NCI-H1105 (cell line): ENCODE measurements at places on chromosomes 13 and 19.

DNA sequence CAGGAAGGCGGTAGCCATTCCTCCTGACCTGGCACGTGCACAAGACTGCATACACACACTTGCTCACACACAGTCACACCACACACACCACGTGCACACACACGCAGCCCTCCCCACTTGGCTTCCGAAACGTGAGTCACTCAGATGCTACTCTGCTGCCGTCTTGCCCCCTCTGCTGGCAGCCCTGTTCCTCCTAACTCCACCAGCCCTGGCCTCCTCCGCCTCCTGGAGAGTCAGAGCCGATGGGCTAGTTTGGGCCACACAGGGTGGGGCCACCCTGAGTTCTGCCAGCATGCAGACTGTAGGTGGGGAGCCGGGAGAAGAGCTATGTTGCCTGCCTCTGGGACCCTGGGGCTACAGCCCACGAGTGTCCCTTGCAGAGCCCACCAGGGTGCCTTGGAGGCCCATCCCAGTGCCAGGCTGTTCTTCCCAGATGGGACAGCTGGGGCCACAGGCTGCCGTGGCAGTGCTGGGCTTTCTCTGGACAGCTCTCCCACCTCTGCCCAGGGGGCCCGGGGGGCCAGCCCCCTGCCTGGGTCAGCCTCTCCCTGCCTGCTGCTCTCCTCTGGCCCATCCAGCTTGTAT is 12.1 kb downstream of the PIN1 start:
- no peak for DNase-seq

DNA sequence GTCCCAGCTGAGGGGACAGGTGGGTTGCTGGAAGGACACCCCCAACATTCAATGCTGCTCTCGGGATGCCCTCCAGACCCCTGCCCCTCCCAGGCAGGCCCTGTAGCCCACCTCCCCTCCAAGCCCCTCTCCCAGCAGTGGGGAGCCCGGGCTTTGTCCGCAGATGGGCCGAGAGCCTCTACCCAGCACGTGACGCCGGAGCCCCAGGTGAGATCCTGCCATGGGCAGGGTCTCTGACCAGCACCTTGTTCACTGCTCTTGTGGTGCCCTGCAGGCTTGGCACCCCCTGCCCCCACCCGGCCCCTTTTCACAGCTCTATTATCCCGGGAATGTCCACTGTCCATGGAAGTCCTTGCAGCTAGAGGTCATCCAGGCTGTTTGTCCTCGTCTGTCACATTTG is 76.5 kb downstream of the C1QTNF9 start:
- DNase-seq, result no peak

GRCh38 chr13:59545007-59545406 is 618.7 kb downstream of the DIAPH3 start:
- DNase-seq, result no peak

GRCh38 chr13:95480791-95481780 is 71.4 kb upstream of the CLDN10 start:
- DNase-seq, result no peak

- no peak for DNase-seq
Measured at GRCh38 chr19:46020819-46021125, 2.1 kb downstream of the PGLYRP1 start.

DNA sequence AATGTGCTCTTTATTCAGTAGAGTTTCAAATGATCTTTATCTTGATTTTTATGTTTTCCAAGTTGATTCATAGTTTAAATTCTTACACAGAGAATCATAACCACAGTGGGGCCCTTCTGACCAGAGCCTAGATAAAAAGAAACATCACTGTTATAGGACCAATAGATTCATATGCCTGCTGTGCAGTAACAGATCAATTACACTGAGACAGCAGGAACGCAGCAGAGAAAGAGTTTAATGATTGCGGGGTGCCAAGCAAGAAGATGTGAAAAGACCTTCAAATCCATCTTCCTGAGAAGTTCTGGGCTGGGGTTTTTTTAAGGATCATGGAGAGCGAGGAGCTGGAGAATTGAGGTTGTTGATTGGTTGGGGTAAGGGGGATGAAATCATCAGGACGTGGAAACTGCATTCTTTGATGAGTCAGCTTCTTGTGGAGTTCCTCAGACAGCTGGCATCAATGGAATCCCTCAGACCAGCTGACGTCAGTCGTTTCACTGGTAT is 346.6 kb downstream of the TBC1D4 start:
- no peak for DNase-seq

GRCh38 chr13:49627831-49628652 is at the start of gene ARL11:
Gene ARL11 (plus strand): TSS chr13:49628507. CDS start chr13:49630448, 1,941 bp downstream.
- no peak for DNase-seq

DNA sequence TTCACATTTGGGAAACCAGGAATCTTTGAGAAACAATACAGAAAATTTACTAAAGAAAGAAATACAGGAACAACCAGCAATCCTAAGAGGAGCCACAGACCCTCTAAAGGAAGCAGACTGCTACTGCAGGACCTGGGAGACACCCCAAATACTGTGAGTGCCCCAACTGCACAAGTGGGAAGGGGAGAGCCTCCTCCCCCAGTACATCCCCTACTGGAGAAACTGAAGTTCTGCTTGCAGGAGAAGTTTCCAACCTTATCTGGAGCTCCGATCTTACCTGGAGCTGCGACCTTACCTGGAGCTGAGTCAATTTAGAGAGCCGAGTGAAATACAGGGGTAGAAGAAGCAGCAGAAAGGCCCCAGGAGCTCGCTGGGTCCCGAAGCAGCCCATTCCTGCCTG is 236.4 kb upstream of the SPRY2 start:
- DNase-seq, result no peak

DNA sequence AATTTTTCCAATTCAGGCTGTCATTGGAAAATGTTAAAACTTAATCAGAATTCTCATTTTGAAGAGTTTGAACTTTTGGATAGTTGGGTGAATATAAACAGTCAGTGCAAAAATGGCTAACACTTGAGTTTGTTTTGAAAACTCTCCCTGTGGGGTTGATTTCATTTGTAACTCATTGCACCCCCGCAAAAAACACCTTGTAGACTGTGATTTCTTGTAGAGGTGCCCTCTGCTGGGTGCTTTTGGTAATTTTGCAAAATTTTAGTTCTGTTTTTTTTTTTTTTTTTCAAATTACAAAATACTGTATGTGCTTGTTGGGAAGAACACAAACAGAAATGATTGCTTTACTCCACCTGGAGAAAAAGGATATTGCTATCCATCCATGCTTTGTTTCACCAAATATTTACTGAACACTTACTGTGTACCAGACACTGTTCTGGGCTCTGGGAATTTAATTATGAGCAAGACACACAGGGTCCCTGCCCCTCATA is 28.2 kb upstream of the GPI start:
- DNase-seq, result peak; percentile 12

- peak; percentile 20 for DNase-seq
Measured at GRCh38 chr19:31348481-31349159, 616 bp downstream of the TSHZ3 start.

DNA sequence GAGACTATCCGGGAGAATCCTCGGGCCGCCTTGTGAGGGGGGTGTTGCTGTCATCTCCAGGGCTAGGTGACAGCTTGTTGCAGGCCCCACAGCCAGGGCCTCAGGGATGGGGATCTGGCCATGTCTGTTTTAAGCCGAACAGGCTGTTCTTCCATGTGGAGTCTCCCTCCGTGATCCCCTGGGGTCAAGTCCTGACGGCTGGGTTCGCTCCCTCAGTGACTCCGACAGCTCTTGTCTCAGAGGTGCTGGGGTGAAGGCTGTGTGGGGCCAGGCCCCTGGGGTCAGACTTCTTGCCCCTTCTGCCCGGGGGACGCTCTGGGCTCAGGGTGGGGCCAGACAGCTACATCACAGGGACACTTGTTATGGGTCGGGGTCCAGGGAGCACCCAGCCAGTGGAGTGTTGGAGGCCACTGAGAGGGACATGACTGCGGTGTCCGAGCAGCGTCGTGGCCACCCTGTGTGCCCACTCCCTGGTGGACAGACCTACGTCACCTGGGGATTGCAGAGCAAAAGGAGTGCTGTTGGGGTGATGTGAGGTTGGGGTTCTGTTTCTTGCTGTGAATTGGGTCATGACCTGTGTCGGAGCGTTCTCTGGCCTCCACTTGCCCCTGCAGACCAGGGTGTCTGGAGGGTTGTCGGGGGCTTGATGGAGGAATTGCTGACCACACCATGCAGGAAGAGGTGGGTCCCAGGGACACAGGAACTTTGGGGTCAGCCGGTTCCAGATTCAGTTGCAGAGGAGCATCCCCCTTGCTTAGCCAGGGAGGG is 21.5 kb downstream of the EPN1 start:
- no peak for DNase-seq

DNA sequence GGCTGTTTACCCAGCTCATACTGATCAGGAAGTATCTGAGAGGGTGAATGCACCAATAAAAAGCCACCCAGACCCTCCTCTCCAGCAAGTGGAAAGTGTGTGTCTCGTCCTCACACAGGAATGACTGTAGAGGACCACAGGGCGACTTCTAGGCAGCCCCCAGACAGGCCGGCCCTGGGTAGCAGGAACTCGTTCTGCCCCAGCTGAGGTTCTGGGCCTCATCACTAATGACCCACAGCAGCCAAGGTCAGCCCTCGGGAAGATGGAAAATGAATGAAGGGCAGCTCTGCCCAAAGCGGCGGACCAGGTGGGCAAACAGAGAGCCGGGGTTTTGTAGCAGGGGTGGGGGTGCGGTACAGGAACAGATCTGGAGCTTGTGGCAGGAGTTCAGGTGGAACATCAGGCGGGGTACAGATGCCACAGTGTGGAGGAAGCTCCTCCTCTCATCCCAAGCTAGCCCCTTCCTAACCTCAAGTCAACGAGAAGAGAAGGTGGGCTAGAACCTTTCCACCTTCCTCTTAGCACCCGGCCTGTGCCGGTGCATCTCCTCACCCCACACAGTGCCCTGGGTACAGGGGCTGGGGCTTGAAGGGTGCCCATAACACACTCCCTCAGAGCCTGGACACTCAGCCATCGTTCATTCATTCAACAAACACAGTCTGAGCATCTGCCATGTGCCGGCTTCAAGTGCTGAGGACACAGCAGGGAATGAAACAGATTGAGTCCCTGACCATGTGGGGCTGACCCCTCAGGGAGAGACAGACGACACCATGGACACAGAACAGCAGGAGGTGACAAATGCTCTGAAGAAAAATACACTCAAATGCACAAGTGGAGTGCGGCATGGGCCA is 36.2 kb downstream of the RFX2 start:
- DNase-seq, result no peak
